Retinal pigment epithelial cell (primary cell): ENCODE measurements at places on chromosomes 3 and 15.

DNA sequence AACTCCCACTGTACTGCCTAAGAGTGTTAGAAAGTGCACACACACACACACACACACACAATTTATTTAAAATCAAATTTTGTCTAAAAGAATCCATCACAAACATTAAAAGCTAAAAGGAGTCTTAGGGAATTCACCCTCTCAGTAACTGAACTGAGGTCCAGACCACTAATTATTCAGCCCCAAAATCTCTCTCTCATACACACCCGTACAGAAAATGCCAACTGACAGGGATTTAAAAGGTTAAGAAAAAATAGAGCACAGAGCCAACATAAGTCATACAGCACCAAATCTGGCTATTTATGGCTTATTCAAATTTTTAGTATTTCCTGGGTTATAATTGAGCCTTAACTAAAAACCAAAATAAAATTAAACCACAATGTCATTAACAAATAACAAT is 20.7 kb downstream of the GBE1 start:
- no peak for DNase-seq

GRCh38 chr3:182258538-182259177 is 534.6 kb upstream of the ATP11B start:
- no peak for DNase-seq

DNA sequence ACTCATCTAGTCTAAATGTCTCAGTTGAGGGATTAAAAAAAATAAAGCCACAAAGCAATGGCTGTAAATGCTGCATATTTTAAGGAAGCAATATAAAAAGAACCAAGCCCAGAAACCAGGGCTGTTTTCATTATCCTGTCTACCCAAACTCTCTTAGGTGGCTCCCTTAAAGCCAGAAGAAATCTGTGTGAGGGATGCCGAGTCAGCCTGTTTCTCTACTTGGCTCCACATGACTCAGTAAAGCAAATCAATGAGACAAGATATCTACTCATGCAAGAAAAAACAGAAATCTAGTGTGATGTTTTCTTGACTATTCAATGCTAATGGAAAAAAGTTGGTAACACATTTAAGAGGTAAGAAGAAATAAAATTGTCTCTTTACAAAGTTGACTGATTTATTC is 296.2 kb downstream of the ZBTB20 start:
- DNase-seq = no peak

DNA sequence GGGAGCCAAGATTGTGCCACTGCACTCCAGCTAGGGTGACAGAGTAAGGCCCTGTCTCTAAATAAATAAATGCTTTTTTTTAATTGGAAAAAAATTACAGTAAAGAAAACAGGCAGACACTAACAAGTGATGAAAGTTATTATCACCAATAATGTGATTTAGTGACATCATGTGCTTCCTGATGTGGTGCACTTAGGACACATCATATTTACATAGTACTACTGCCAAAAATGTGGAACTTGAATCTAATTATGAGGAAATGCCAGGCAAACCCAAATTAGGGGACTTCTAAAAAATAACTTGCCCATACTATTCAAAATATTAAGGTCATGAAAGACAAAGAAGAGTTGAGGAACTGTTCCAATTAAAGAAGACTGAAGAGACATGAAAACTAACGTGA is 30.8 kb downstream of the MAP4 start:
- no peak for DNase-seq

- DNase-seq = no peak
Observed at GRCh38 chr3:57681691-57682090, 11.2 kb downstream of the DENND6A start.

- no peak for DNase-seq
Observed at GRCh38 chr15:84761607-84762131, 13.3 kb downstream of the ZNF592 start.

DNA sequence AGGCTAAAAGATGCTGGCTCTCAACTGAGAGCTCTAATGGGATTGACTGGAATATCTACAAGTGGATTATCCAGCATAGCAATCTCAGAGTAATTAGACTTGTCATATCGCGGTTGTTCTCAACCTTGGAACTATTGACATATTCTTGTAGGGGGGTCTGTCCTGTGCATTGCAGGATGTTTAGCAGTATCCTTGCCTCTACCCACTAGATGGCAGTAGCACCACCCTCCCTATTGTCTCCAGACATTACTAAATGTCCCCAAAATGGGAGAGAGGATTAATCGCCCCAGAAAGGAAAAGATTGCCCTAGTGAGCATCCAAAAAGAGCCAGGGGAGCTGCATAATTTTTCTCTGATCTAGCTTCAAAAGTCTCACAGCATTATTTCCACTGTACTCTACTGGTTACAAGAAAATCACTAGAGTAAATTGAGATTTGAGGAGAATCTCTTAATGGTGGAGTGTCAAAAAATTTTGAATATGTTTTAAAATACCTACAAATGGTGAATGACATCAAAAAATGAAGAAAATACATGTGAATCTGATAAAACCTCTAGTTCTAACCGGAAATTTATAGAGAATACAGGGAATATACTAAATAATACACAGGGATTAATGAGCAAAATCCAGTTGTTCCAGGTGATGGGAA is 388.2 kb upstream of the AGTR1 start:
- DNase-seq = no peak

DNA sequence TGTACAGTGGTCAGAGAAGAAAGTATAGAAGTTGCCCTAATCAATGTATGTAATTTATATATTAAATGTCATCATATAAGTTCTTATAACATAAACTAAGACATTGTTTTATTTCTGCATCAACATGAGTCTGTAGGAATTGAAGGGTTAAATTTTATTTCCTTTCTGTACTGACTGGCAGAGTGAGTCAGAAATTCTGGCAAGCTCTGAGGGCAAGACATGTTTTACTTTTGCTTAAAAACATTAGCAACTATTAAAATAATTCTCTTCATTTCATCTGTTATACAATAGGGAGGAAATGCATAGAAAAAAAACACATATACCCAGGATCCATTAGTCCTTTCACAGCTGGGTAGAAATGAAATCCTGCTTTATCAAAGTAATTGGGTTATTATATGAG is 171.4 kb upstream of the ALCAM start:
- DNase-seq = no peak

DNA sequence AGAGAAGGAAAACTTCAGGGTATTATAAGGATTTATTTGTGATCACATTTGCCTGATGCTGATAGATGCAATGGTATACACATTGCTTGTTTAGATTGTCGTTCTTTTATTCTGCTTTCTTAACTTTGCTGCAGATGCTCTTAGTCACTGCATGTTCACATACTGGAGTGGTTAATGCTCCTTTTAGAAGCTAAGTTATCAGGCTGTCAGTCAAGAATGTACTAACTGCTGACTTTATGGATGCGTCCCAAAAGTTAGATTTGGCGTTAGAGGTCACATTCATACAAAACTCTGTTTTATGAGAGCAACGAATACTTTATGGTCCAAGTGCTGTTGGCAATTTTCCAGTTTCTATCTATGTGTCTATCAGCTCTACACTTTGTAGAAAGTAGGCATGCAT is 160.7 kb downstream of the BBX start:
- DNase-seq = no peak

DNA sequence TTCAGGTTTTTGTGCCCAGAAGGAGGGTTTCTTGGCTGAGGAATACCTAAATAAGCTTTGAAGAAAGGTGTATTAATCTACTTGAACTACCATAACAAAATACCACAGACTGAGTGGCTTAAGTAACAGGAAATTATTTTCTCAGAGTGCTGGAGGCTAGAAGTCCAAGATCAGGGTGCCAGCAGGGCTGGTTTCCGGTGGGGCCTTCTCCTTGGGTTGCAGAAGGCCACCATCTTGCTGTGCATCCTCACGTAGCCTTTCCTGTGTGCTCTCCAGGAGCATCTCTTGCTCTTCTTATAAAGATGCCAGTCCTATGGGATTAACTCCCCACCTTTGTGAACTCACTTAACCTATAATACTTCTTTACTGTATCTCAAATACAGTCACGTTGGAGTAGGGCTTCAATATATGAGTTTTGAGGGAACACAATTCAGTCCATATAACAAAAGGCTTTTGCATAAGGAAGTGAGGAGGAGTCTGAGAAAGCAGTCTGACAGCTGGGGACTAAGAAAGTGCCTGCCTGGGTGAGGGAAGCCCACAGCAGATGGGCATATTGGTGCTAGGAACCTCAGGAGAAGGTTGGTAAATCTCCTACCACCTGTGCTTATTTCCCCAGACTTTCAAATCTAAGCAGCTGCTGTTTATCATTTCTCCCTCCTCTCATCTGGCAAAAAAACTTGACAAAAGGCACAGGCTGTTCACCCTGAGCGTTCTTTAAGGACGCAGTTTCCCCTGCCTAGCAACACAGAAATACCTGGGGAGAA is 89.6 kb upstream of the CBLB start:
- DNase-seq = no peak

DNA sequence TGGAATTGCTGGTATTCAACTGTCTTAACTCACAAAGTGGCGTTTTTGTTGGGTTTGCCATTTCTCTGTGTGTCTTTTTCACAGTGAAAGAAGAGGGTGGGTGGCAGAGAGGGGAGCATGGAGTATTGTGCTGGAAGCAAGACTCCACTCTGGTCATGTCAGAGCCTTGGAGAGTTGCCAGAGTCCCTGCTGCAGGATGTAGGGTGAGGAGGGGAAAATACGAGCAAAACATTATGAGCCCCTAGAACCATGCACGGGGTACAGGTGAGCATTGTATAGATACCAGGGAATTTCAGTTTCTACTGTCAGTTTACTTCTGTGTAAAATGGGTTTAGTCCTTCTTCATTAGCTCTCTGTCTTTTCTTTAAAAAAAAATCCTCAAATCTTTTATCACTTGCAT is 249.9 kb downstream of the CACNA2D3 start:
- no peak for DNase-seq

GRCh38 chr15:29034151-29034550 is 148.4 kb downstream of the APBA2 start:
- no peak for DNase-seq

DNA sequence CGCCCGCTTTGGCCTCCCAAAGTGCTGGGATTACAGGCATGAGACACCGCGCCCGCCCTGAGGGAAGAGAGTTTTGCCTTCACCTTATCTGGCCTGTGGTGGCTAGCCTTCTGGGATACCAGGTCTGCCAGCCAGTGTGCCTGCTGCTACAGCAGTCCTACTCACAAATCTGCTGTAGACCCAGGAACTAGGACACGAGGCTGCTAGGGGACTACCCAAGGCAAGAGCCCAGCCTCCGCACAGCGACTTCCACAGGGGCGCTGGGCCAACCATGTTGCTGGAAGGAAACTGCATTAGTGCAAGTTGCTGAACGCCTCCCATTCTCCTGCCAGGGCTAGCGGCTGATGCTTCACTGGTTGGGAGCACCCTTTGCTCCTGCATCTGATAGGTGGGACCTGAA is 53.7 kb downstream of the DHX30 start:
- no peak for DNase-seq

DNA sequence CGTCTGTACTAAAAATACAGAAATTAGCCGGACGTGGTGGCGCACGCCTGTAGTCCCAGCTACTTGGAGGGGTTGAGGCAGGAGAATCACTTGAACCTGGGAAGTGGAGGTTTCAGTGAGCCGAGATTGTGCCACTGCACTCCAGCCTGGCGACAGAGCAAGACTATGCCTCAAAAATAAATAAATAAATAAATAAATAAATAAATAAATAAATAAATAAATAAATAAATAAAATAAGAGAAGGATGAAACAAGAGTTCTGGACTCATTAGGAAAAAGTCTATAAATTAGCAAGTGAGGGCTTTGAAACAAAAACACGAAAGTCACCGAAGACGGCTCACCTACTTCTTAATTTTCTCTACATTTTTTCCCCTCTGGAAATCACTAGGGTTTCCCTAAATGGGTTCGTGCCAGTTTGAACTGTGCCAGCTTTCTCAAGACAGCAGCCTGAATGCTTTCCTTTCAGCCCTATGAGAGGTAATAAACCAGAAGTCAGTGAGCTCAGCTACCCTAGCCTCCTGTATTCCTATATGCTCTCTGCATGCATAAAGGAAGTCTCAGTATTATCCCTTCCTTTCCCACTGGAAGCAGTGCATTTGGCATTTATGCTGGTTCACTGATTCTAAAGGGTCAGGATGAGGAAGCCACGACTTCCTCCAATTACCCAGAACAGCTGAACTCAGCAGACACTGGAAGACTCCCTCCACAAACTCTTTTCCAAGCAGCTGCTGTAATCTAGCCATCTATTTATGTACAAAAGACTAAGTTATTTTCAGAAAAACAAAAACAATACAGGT is 266.9 kb downstream of the ZBBX start:
- no peak for DNase-seq

DNA sequence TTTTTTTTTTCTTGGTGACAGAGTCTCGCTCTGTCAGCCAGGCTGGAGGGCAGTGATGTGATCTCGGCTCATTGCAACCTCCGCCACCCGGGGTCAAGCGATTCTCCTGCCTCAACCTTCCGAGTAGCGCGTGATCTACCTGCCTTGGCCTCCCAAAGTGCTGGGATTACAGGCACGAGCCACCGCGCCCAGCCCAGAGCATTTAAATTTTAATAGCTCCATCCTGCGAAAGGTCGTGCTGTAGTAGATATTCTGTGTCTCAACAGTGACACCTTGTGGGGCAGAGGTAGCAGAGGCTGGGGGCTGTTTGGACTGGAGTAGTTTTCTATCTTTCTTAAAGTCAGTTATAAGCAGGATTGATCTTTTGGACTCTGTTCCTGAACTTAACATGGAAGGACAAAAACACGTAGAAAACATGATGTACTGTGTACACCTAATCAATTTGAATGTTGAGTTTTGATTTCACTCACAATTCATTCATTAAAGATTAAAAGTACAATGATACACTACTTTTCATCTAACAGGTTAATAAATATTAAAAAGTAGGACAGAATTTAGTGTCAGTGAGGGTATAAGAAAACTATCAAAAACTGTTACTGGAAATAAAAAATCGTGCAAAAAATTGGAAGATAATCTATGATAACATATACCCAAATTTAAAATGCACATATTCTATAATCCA is 11.0 kb upstream of the PDCD6IP start:
- DNase-seq = peak; percentile 27

GRCh38 chr3:182315313-182315712 is 478.0 kb upstream of the ATP11B start:
- no peak for DNase-seq

- no peak for DNase-seq
Observed at GRCh38 chr15:49155834-49156627, 632 bp upstream of the COPS2 start.

DNA sequence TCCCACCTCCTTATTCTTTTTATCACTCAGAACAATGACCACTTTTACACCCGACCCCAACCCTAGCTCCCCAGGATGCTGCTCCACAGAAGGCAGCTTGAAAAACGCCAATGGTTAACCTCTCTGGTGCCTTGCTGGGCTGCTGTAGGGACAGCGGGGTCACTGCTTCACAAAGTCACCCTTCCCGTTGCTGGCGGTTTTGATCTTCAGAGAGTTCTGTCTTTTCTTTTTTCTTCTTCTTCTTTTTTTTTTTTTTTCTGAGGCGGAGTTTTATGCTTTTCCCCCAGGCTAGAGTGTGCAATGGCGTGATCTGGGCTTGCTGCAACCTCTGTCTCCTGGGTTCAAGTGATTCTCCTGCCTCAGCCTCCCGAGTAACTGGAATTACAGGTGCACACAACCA is 20.7 kb downstream of the CEP19 start:
- DNase-seq = no peak

- DNase-seq = no peak
Observed at GRCh38 chr15:89368566-89369223, 34.1 kb upstream of the POLG start.

- DNase-seq = no peak
Observed at GRCh38 chr3:114756506-114757279, 390.4 kb downstream of the ZBTB20 start.
